ENCODE measurements at places on chromosomes 12 and 14. TPM values are rescaled to one million over a fixed set of nuclear protein-coding genes. Genes with fewer than 3 reads are reported as not detected.

The NEUROD4 gene
- not detected for total RNA-seq

The POTEM gene
- total RNA-seq: not detected

The STAC3 gene
- total RNA-seq: 2.0 TPM

The RNASE7 gene
- total RNA-seq: not detected

The IRAK3 gene
- total RNA-seq: 0.30 TPM

GRCh38 chr12:105420659-105421240, 90.3 kb downstream of the C12orf75 start:
- no peaks in the 10 kb centered on the region for H3K36me3 ChIP-seq
- no peaks in the 10 kb centered on the region for H3K27me3 ChIP-seq
- DNase-seq: peak; percentile 53
- H3K4me1 ChIP-seq: peaks cover 16% of the 10 kb centered on the region
- no peak overlapping the region for H3K4me3 ChIP-seq

DNA sequence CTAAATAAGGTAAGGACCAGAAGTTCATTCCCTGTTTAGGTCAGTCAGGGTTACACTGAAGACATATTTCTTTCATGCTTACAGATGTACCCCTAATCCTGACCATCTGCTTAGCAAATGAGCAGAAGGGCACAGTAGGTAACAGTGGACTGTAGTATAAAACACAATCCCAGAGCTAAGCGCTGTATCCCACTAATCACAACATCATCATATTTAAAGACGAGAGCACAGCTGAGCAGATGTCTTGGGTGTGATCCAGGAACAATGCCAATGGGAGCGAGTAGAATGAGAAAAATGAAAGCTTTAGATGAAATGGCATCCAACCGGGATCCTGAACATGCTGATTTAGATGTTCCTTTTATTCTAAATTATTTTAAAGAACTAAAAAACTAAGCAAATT, 213.4 kb downstream of the CCER1 start:
- no peaks in the 10 kb centered on the region for H3K36me3 ChIP-seq
- H3K4me1 ChIP-seq: no peaks in the 10 kb centered on the region
- H3K27me3 ChIP-seq: no peaks in the 10 kb centered on the region
- no peak for DNase-seq
- H3K4me3 ChIP-seq: no peak overlapping the region
- no peak overlapping the region for H3K27ac ChIP-seq

DNA sequence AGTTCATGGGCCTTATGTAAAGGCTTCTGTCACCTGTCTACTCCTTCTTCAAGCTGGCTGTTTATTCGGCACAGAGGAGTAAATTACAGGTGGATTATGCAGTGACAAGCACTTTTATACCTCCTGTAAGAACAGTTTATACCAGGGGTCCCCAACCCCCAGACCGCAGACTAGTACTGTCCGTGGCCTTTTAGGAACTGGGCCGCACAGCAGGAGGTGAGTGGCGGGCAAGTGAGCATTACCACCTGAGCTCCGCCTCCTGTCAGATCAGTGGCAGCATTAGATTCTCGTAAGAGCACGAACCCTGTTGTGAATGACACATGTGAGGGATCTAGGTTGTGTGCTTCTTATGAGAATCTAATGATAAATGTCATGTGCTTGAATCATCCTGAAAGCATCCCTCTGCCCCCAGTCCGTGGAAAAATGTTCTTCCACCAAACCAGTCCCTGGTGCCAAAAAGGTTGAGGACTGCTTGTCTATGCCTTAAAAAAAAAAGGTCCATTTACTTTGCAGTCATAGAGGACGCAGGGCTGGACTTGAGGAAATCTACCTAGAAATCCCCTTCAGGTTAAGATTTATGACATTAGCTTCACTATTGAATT, 78.8 kb downstream of the ETV6 start:
- H3K4me3 ChIP-seq: no peak overlapping the region
- no peaks in the 10 kb centered on the region for H3K27me3 ChIP-seq
- peaks cover 22% of the 10 kb centered on the region for H3K36me3 ChIP-seq
- DNase-seq: no peak

DNA sequence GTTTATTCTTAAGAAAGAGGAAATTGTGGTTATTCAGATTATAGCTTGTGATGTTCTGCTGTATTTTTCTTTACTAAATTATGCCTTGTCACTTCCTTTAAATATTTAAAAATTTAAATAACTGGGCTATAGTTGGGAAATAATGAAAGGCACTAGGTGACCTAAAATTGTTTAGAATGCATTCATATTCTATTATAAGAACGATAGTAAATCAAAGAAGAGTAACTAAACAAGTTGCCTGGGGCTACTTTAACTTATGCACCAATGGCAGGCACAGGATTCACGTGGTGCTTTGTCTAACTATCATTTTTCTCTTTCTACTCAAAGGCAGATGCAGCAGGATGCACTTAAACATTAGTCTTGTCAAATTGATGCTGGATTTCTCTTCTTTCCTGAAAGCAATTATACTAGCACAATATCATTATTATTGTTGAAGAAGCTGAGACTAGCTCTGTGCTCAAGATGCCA, 190.7 kb upstream of the PPFIA2 start:
- no peak for DNase-seq
- no peak overlapping the region for H3K4me3 ChIP-seq
- H3K27me3 ChIP-seq: no peaks in the 10 kb centered on the region
- peaks cover 15% of the 10 kb centered on the region for H3K4me1 ChIP-seq

- no peak for DNase-seq
- H3K4me1 ChIP-seq: no peaks in the 10 kb centered on the region
- peaks cover 9% of the 10 kb centered on the region for H3K36me3 ChIP-seq
- H3K27ac ChIP-seq: no peak overlapping the region
These were observed 73.0 kb upstream of the ATF1 start for GRCh38 chr12:50690925-50691324.

GRCh38 chr12:94390130-94390485, 69.6 kb downstream of the CEP83 start:
- peaks cover 78% of the 10 kb centered on the region for H3K36me3 ChIP-seq
- H3K4me1 ChIP-seq: no peaks in the 10 kb centered on the region
- no peak for DNase-seq

Data from activated naive CD8-positive, alpha-beta T cell treated with anti-CD3 and anti-CD28 coated beads for 36 hours (primary cell).